ENCODE measurements at places on chromosomes 7 and 10. TPM values are rescaled to one million over a fixed set of nuclear protein-coding genes. Genes with fewer than 3 reads are reported as not detected.

Gene ABCB4
- 0.65 TPM for total RNA-seq

Gene GPR85
- 0.70 TPM for total RNA-seq

Gene AGAP5
- 6.4 TPM for total RNA-seq

Gene ING3
- 18.2 TPM for total RNA-seq

Gene MMD2
- not detected for total RNA-seq

Gene ZSCAN25
- 20.0 TPM for total RNA-seq

Gene GPNMB
- 77.8 TPM for total RNA-seq

Gene CALCR
- not detected for total RNA-seq

DNA sequence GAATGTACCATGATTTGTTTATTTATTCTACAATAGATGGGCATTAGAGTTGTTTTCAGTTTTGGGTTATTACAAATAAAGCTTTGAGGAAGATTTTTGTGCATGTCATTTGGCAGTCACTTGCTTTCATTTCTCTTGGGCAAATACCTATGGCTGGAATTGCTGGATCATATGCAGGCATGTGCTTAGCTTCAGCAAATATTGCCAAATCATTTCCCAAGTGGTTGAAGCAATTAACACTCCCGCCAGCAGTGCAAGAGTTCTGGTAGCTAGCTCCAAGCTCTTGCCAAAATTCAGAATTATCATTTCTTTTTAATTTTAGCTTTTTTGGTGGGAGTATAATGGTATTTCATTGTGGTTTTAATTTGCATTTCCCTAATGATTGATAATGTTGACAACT lies 32.9 kb upstream of the PCBD1 start:
- no peak for DNase-seq

DNA sequence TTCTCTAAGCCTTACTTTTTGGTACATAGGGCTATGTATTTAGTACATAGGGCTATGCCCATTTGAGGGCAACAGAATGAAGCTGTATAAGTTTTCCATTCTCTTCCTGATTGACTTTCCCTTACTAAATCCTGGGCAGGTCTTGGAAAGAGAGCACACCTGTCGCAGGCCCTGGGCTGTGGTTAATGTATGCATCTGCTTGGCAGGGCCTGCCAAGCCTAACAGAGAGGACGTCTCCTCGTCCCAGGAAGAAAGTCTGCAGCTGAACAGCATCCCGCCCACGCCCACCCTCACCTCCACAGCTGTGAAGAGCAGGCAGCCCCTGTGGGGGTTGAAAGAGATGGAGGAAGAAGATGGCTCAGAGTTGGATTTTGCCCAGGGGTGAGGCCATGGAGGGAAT lies 8.9 kb upstream of the PVRIG start:
- DNase-seq: no peak

- DNase-seq: no peak
Measured at GRCh38 chr10:26440088-26440470, 1.9 kb downstream of the APBB1IP start.

DNA sequence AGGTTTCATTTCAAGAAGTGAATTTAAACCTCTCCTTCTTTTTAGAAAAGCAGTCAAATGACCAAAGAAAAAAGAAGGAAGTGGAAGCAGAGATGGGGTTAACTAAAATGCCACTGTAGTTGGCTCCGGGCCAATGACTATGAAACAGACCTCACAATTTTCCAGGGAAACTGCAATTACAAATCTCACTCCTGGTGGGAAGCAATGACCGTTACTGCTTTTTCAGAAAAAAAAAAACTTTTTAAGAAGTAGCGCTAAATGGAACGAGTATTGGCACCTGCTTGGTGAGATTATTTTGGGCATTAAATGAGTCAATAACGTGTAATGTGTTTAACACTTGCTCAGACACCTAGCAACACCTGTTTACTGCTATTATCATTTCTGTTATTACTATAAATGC lies 1.2 kb downstream of the SFRP4 start:
- DNase-seq: no peak

DNA sequence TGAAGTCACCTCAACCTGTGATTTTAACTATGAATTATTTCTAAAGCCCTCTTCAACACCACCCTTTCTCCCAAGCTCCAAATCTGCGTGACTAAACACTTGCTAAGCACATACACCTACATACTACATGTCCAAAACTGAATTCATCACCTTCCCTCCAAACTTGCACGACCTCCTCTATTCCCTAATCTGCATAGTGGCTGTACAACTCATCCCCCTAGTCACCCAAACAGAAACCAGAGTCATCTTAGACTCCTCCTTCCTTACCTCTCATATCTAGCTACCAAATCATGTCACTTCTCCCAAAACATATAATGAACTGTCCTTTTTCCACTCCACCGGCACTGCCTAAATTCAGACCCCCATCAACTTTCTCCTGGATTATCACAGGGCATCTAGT lies 16.2 kb downstream of the ARHGAP21 start:
- DNase-seq: no peak

DNA sequence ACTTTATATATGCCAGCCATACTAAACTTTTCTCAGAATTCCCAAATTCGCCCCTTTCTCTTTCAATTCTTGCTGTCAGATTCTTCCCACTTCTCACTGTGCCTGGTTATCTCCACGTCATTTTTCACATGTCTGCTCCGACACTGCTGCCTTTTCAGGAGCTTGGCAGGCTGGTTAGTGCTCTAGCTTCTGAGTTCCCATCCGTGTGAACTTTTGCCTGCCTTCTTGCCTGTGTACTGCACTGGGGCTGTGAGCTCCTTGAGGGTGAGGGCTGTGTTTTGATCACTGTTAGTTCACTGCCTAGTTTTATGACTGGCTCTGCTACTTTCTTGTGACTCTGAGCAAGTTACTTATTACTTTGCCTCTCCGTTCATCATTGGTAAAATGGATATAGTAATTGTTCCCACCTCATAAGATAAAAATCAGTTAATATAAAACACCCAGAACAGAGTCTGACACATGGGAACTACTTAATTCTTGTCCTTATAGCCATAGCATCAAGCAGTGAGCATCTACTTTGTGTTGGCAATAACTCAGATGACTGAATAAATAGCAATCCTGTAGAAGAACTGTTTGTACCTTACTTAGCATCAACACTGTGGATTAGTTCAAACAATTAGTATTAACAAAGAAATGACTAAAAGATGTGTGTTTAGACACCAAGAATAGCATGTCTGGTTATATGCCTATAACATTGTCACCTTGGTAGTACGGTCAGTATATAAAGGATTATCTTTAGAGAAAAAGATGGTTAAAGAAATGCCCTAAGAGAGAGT lies 5.5 kb downstream of the GSTO1 start:
- DNase-seq: no peak

DNA sequence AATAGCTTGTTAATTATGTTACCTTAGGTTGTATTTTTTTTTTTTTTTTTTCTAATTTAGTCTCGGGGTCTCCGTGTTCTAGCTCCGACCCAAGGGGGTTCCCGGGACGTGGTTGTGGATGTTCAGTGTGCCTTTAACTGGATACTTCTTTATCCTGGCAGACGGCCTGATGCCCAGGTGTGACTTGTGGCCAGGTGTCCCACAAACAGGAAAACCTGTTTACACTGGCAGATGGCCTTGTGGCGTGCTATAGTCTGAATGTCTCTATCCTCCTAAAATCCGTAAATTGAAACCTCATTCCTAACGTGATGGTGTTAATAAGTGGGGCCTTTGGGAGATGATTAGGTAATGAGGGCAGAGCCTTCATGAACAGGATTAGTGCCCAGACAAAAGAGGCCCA lies 546.4 kb upstream of the C7orf33 start:
- no peak for DNase-seq

DNA sequence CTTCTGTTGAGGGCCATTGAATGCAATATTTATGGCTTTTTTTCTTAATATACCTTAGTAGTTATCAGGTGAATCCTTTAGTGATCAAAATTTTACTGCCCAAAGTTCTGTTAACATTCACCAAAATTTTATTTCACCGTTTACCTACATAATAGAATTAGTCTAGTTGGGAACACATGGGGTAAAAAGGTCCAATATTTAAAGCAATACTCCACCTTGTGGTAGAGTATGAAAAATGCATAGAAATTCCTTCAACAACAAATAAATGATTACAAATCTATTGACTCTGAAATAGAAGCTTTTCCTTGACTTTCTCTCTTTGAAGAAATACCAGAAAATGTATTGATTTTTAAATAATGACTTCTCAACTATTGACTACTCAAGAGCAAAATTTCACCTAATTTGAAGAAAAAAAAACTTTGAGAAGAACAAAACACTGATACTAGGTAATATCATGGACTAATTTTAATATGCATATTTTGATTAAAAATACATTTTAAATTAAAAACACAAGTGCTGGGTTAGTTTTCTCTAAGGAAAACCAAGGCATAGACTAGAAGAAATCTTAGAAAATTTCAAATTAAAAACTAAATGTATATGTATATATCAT lies 43.3 kb downstream of the POLR1F start:
- DNase-seq: no peak

- DNase-seq: no peak
Measured at GRCh38 chr10:13346283-13347042, 1.6 kb downstream of the SEPHS1 start.

DNA sequence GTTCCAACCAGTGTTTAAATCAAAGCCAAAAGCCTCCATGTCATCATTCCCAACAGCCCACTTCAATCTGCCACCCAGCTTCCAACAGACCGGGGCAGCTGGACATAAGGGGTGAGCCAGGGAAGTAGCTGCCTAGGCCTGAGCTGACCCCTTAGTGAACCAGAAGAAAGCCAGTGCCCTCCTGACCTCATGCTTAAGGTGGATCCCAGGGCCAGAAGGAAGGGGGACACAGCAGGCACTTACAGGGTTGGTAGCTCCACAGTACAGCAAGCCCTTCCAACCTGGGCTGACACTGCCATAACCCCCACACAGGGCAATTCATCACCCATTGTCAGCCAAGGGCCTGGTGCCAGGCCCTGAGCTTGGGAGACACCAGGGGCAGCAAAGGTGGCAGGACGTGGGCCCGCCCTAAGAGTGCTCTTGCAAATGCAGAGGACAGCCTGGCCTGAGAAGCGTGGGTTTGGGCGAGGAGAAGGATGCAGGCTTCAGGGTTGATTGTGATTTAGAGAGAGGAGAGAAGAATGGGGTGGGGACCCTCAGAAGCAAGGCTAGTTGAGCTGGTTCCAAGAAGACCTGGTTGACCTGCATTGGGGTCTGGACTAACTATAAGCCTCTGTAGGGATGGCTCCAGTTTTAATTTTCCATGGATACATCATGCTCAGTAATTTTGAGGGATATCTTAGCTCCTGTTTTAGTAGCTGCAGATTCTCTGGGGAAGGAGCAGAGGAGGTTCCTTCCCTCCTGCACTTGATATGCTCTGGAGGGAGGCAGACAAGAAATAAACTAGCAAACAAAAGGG lies 3.1 kb upstream of the CYP26A1 start:
- DNase-seq: no peak

GRCh38 chr10:97363071-97363470 lies 28.5 kb upstream of the FRAT2 start:
- DNase-seq: no peak

DNA sequence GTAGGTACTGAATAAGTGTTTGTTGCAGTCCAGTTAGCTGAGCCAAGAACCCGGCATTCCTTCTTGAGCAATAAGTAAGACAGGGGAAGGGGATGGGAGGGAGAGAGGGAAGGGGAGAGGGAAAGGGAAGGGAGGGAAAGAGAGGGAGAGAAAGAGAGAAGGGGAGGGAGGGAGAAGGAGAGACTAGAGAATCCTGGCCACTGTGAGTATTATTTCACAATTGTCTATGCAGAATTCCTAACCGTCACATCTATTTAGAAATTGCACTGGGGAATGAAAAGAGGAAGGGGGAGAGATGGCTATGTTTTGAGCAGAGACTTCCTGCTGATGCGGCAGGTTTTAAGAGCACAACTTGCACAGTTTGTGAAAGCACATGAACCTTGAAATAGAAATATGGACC lies 251.4 kb upstream of the ZMIZ1 start:
- DNase-seq: no peak

DNA sequence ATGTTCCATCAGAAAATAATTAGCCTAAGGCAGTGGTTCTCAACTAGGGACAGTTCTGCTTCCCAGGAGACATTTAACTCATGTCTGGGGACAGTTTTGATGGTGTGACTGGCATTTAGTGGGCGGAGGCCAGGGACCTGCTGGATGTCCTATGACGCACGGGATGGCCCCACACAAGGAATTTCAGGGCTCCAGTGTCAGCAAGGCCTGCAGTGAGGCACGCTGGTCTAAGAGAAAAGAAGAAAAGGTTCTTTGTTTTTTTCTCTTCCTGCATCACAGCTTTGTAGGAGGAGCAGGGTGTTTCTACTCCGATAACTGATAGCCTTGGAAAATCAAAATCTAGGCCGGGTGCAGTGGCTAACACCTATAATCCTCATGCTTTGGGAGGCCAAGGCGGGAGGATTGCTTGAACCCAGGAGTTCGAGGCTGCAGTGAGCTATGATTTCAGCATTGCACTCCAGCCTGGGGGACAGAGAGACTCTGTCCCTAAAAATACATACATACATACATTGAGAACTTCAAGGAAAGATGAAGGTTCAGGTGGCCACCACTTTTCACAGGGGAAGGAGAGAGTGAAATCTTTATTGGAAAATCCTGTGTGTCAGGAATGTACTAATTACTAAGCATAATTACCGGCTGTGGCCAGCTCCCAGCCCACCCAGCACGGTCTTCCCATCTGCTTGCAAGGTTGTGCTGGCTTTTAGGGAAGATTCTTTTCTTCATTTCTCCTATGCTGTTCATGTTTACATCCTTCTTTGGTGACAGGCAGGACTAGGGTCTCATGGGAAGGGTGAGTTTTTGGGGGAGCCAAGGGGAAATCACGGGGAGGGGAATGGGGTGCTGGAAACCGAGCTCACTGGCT lies 150.4 kb downstream of the ACTR3B start:
- no peak for DNase-seq

DNA sequence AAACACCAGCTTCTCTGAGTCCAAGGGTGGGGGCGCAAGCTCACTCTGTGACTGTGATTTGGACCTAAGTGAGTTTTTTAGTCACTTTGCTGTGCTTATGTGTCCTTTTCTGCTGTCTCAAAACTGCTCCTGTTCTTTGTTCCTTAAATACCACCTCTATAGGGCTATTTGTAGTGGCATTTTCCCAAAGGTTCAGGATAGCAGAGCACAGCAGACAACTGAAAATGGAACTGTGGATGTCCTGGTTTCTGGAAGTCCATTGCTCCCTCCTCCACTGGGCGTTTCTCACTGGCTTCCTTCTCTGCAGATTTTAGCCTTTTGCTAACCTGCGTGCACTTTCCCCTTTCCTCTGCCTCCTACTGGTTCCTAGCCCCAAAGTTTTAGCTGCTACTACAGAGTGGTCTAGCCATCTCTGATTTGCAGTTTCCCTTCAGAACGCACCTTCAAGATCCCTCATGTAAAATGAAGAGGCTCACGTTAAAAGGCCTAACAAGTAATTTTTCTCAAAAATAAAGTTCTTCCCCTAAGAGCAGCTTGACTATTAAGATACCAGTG lies 25.6 kb downstream of the BLVRA start:
- no peak for DNase-seq

DNA sequence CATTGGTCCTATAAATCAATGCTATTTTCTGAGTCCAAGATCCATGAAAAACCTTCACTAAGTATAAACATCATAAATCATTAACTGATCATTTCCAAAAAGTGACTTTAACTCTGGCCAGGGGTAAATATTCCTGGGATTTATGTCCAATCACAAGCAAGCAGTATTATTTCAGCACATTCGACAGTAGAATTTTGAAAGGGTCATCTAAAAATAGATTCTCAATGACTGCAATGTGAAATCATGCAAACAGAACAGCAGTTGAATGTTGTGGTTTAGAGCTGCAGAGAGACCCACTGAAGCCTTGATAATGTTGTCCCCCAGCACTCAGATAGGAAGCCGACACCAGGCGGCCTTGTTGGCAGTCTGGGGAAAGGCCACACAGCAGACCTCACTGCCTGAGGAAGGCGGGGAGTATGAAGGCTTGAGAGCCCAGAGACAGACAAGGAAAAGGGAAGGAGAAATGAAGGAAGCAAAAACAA lies 38.1 kb downstream of the FAM107B start:
- DNase-seq: no peak
